ENCODE measurements at places on chromosomes 7 and 10.

DNA sequence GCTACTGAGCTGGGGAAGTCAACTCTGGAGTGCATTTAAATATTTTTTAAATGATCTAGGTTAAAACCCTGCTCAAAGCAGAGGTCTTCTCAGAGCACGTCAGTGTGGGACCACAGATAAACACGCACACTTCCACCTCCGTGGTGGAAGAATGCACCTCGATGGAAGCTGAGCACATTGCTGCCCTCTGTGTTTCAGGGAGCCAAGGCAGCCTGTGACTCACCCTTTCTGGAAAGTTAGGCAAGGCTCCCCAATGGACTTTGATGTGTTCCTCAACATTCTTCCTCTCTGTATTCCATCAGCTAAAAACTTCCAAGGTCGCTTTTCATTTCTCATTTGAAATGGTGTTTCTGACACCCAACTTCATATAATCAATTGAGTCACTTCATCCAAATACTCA is 170.8 kb upstream of the KMT2E start:
- no peak for DNase-seq

DNA sequence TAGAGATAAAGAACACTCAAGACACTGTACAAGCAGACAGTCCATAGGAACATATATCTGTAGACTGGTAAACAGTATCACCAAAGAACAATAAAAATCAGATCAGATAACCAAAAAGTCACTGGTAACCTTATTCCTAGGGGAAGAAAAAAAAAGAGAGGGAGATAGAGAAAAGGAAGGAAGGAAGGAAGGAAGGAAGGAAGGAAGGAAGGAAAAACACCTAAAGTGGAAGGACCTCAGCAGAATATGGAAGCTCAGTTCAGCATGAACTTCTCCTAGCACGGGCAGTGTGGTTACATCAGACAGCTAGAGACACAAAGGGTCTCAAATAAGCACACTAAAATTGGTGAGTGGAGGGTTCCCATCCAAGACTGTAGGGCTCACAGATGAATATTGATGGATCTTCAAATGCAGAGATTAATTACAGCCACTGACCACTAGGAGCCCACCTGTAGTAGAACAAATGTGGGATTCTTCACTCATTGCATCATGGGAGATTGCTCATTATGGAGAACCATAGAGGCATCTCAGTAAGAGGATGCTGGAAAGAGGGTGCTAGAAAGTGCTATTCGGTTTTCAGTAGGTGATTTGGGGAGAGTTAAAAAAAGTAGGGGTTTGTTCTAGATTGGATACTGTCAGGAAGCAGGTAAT is 293.4 kb upstream of the C7orf33 start:
- DNase-seq: no peak

DNA sequence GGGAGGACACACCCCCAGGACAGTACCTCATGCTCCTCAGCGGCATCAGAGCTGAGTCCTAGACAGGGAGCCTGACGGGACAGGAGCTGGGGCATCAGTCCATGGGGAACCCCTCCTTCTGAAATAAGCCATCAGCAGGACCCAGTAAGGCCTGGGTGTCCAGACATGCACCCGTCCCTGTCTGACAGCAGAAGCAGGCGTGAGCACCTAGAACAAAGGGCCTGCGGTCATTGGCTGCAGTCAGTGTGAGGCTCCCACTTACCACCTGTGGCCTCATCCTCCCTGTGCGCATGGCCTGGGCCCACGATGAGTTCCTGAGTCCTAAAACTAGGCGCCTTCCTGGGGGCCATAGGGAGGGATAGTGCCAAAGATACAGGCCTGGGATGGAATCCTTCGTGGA is 484.7 kb downstream of the PTPRN2 start:
- no peak for DNase-seq

GRCh38 chr7:45451342-45452035 is 122.7 kb upstream of the ADCY1 start:
- DNase-seq: no peak

GRCh38 chr7:18290223-18290622 is 205.3 kb upstream of the HDAC9 start:
- no peak for DNase-seq

- DNase-seq: no peak
These were observed 61.4 kb upstream of the STEAP1B start for GRCh38 chr7:22561321-22561811.

- DNase-seq: no peak
These were observed 754 bp downstream of the SEMA3D start for GRCh38 chr7:85186083-85186520.

DNA sequence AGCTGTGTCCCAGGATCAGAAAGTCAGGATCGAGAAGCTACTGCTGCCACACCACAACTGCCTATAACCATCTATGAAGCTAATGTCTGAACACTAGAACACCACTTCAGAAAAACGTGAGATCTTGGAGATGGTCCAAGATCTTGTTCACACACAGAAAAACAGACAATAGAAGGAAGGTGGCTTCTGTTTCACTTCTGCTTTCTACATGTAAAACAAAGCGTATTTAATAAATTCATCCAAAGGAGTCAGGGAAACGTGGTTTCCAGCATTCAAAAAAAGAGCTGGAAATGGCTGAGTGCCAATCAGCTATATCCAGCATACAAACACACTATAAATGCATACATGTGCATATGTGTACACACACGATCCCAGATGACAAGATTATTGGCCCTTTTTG is 70.2 kb upstream of the CCDC71L start:
- no peak for DNase-seq
